ENCODE measurements at places on chromosomes 3 and 15.
A peak's percentile ranks its signal among the peaks of the same experiment; 100 is the strongest.

GRCh38 chr15:57496946-57497869, 94.5 kb upstream of the MYZAP start:
- no peak overlapping the region for H3K4me3 ChIP-seq
- no peaks in the 10 kb centered on the region for H3K27me3 ChIP-seq
- H3K4me1 ChIP-seq: peaks cover 24% of the 10 kb centered on the region
- H3K27ac ChIP-seq: peak overlapping the region; percentile 62
- no peak for DNase-seq

DNA sequence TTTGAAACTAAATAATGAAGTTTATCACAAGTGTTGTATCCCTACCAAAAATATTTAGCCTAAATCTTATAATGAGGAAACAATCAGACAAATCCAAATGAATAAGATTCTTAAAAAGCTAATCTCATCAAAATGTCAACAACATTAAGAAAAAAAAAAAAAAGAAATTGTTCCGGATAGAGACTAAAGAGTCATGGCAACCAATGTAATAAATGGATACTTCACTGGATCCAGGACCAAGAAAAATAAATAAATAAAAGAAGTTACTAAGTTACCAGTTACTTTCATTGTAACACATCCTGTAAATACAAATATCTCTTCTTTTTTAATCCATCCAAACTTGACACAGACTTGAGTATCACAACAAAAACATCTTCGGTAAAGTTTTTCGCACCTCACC, 607 bp downstream of the MRPL47 start:
- no peaks in the 10 kb centered on the region for H3K36me3 ChIP-seq
- peak overlapping the region; percentile 100 for H3K27ac ChIP-seq
- no peak for DNase-seq
- H3K4me1 ChIP-seq: peaks cover 18% of the 10 kb centered on the region
- H3K4me3 ChIP-seq: peak overlapping the region; percentile 99

DNA sequence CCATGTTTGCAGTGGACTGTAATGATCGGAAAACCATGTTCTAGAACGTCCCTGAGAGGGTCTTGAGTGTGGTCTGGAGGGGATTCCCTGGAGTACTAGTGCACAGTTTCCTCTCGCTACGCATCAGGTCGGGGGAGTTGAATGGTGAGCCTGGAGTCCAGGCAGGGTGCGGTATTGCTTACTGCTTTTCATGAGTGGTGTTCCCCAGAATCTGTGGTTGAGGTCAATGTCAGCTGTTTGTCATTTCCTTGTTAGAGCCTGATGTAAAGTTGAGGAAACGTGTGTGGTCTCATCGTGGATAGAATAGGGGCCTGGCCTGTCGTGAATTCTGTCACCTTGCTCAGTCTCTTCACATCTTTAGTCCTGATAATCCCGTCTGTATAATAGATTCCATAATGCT, 328.2 kb upstream of the LRRFIP2 start:
- no peak overlapping the region for H3K27ac ChIP-seq
- H3K4me3 ChIP-seq: no peak overlapping the region
- H3K27me3 ChIP-seq: no peaks in the 10 kb centered on the region
- peaks cover 7% of the 10 kb centered on the region for H3K36me3 ChIP-seq

DNA sequence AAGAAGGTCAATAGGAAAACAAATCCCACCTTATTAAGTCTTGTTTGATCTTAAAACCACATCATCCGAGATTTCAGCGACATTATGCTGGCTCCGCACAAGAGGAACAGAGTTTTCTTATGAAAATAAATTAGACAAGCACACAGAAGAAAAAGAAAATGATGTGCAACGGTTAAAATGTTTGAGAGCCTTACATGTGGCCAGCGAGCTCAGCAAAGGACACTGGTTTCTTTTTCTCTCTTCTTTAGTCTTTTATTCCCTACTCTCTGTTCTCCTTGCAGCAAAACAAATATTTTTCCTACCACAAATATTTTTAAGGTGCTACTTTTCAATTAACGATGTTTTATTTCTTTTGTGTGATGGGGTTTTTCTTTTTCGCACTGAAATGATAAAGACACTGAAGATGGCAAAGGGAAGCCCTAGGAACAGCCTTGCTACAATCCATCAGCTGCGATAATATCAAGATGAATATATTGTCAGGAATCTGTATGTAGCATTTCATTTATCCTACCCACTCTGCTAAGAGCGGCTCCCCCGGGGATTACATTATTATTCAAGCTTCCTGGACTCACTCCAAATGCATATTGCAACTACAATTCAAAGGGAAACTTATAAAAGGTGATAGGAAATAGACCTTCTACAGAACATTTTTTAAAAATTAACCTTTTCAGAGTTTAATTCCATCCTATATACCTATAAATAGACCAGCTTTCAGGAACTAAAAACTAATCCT, 72.9 kb downstream of the ANXA2 start:
- H3K4me1 ChIP-seq: peaks cover 33% of the 10 kb centered on the region
- DNase-seq: no peak
- H3K36me3 ChIP-seq: no peaks in the 10 kb centered on the region
- no peak overlapping the region for H3K4me3 ChIP-seq
- H3K27me3 ChIP-seq: peaks cover 43% of the 10 kb centered on the region

- no peak overlapping the region for H3K27ac ChIP-seq
- H3K4me1 ChIP-seq: peaks cover 20% of the 10 kb centered on the region
- DNase-seq: no peak
- peaks cover 2% of the 10 kb centered on the region for H3K36me3 ChIP-seq
Measured at GRCh38 chr15:74733269-74733668, 7.9 kb upstream of the CYP1A1 start.

GRCh38 chr15:45106002-45106790, 7.8 kb downstream of the DUOX2 start:
- H3K27me3 ChIP-seq: peaks cover 33% of the 10 kb centered on the region
- no peak overlapping the region for H3K4me3 ChIP-seq
- DNase-seq: no peak
- H3K4me1 ChIP-seq: peaks cover 6% of the 10 kb centered on the region
- no peak overlapping the region for H3K27ac ChIP-seq

DNA sequence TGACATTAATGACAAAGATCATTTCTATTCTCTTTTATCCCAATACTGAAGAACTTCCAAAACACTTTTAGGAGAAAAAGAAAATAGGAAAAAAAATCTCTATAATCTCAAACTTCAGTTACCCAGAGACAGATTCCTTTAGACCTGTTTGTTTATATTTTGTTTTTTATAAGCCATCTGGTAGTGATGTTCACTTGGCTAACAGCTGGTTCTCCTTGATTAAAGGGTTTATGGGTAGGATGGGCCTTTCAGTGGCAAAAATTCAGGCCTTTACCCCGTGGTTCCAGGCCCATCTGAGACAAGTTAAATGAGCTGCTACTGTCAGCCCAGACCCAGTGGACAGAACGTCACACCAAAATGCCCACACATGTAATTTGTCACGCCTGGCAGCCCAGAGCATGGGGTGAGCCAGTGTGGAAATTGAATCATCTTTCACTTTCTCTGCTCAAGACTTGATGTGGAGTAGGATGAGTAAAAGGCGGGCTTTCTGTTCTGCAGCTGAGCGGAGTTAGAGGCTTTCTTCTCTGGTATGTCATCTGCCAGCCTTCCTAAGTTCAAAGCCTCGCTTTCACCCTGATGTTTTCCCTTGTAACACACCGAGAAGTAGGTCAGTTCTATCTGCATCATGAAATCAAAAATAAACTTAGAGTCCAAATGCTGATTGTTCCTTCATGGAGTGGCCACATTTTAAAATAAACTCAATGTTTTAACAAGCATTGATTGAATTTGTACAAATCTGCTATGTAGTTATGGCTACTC, 62.5 kb upstream of the SKOR1 start:
- H3K4me3 ChIP-seq: no peak overlapping the region
- no peak overlapping the region for H3K27ac ChIP-seq
- peaks cover 44% of the 10 kb centered on the region for H3K4me1 ChIP-seq

GRCh38 chr3:151182349-151183079, 20.5 kb downstream of the GPR171 start:
- H3K27me3 ChIP-seq: no peaks in the 10 kb centered on the region
- peak overlapping the region; percentile 76 for H3K27ac ChIP-seq
- H3K4me1 ChIP-seq: peaks cover 4% of the 10 kb centered on the region
- DNase-seq: no peak

DNA sequence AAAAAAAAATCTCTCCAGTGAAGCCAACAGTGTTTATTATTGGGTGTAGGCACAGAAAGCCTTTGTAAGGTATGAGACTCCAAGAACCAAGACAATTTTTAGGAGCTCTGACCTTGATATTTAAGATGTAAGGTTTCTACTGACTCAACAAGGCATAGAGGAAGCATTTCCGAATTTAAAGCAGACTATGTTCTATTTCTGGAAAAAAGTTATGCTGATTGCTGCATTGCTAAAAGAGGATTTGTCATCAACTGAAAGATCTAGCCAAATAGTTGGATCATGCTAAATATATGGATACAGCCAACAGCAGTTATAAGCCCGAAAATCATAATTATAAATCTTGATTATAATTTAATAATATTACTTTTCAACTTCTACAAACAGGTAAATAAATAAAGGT, 53.3 kb upstream of the MELTF start:
- DNase-seq: no peak
- H3K27ac ChIP-seq: no peak overlapping the region
- H3K4me3 ChIP-seq: no peak overlapping the region
- no peaks in the 10 kb centered on the region for H3K4me1 ChIP-seq

DNA sequence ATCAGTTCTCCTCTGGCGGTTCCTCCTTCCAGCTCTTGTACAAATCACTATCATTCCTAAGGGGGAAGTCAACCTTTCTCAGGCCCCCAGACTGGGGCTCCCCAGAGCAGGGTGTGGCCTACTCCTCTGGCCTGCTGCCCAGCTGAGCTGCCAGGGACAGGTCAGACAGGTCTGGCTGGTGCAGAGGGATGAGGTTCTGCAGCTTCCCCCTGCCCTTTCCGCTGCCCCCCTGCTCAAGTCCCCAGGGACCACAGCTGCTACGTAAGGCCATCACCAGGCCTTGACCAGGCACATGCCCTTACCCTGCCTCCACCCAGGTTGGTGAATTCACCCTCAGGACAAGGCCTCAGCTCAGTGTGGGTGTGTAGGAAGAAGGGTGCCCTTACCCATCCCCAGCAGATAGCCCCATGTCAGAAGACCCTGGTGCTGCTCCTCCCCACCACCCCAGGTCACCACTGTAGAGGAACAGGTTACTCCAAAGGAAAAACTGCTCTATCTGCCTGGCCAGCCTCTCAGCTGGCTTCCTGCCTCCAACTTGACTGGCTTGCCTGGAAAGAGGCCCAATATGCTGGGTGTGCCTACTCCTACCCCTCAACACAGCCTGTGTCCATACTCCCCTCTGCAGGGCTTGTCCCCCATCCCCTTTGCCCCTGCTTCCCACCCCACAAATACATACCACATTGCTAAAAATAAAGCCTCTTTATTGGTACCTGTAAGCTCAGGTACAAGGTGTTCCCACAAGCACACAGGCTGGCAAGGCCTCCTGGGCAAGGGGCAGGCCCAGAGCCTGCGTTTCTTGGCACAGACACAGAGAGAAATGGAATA, 12.0 kb downstream of the CSRNP1 start:
- no peak for DNase-seq
- H3K36me3 ChIP-seq: no peaks in the 10 kb centered on the region
- H3K4me1 ChIP-seq: peaks cover 11% of the 10 kb centered on the region
- H3K27me3 ChIP-seq: no peaks in the 10 kb centered on the region

- H3K4me3 ChIP-seq: no peak overlapping the region
- H3K36me3 ChIP-seq: peaks cover 7% of the 10 kb centered on the region
- peaks cover 9% of the 10 kb centered on the region for H3K4me1 ChIP-seq
- no peak overlapping the region for H3K27ac ChIP-seq
Measured at GRCh38 chr15:32739522-32740063, 21.8 kb downstream of the GREM1 start.

DNA sequence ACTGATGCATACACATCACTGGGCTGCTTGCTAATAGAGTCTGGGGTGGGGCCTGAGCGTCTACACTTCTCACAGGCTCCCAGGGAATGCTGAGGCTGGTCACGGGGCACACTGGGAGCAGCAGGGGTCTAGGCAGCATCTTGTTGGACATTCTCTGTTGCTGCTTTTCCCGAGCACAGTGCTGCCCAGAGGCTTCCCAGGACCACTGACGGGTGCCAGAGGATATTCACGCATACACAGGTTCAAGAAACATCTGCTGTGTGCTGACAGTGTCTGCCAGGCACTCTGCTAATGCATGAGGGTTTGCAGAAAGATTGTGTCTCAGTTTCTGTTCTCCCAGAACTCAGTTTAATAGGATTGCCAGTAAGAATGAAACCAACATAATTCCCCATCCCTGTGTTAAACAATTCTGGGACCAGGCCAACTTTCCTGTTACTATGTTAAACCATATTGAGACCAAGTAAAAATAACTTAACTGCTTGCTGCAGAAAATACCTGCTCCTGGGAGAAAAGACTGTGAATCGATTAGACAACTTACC, 23.9 kb upstream of the BCL2L10 start:
- no peaks in the 10 kb centered on the region for H3K27me3 ChIP-seq
- DNase-seq: no peak
- H3K4me3 ChIP-seq: no peak overlapping the region
- no peak overlapping the region for H3K27ac ChIP-seq
- H3K4me1 ChIP-seq: peaks cover 9% of the 10 kb centered on the region

- no peak overlapping the region for H3K27ac ChIP-seq
- H3K36me3 ChIP-seq: peaks cover 7% of the 10 kb centered on the region
- no peak for DNase-seq
- H3K4me3 ChIP-seq: no peak overlapping the region
Measured at GRCh38 chr3:180615954-180616353, 14.0 kb downstream of the TTC14 start.

GRCh38 chr3:28104896-28105534, 136.4 kb upstream of the CMC1 start:
- no peak overlapping the region for H3K27ac ChIP-seq
- H3K27me3 ChIP-seq: no peaks in the 10 kb centered on the region
- DNase-seq: no peak
- no peaks in the 10 kb centered on the region for H3K4me1 ChIP-seq

- no peaks in the 10 kb centered on the region for H3K4me1 ChIP-seq
- no peak overlapping the region for H3K27ac ChIP-seq
- DNase-seq: peak; percentile 71
Measured at GRCh38 chr15:61835496-61836106, 224.6 kb downstream of the VPS13C start.

GRCh38 chr15:73442421-73442820, 543 bp upstream of the REC114 start:
- H3K36me3 ChIP-seq: no peaks in the 10 kb centered on the region
- DNase-seq: no peak
- no peak overlapping the region for H3K4me3 ChIP-seq
- H3K27ac ChIP-seq: no peak overlapping the region
- H3K4me1 ChIP-seq: no peaks in the 10 kb centered on the region
- H3K27me3 ChIP-seq: peaks cover 35% of the 10 kb centered on the region

DNA sequence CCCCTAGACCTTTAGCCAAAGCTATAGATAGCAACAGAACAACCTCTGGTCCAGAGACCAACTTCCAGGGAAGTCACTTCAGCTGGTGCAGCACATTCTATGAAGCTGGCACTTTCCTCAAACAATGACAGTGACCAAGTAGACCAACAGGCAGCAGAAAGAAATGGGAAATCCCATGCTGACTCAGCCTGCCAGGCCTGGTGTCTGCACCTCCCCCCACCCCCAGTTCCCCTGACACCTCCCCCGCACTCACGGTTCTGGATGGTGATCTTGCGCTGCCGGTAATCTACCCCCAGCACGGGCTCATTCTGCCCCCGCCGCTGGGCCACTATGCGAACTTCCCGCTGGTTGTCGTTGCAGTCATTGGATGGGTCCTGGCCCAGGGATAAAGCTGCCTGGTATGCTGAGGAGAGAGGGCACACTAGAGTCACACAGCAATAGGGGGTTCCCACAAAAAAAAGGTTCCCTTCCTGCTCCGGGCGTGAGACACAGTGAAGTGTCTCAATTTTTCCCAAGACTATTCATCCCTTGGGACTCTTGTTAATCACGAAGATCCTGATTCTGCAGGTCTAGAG, 17.0 kb downstream of the ILDR1 start:
- no peak overlapping the region for H3K27ac ChIP-seq
- H3K27me3 ChIP-seq: no peaks in the 10 kb centered on the region
- no peak for DNase-seq
- no peaks in the 10 kb centered on the region for H3K4me1 ChIP-seq
- H3K36me3 ChIP-seq: no peaks in the 10 kb centered on the region
- no peak overlapping the region for H3K4me3 ChIP-seq
